ENCODE measurements at places on chromosomes 13 and 19.

DNA sequence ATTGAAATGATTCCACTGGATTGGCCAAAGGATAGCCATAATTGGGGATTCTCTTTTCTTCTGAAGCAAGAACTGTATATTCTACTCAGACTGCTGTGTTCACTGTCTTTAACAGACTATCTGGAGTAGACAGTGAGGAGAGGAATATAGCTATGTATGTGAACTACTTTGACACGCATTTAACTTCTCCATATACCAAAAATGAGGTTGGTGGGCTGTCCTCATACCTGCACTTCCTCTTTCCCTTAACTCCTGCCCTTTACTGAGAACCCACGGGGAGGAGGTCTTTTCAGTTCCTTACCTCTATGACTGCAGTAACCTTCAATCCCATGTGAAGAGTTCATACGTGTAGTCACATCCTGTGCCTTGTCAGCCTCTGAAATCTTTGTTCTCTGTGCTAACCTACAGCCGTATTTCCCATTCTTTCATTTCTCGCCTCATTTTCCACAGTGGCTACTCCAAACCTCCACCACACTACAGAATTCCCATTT is 305.8 kb downstream of the MTUS2 start:
- DNase-seq = no peak

DNA sequence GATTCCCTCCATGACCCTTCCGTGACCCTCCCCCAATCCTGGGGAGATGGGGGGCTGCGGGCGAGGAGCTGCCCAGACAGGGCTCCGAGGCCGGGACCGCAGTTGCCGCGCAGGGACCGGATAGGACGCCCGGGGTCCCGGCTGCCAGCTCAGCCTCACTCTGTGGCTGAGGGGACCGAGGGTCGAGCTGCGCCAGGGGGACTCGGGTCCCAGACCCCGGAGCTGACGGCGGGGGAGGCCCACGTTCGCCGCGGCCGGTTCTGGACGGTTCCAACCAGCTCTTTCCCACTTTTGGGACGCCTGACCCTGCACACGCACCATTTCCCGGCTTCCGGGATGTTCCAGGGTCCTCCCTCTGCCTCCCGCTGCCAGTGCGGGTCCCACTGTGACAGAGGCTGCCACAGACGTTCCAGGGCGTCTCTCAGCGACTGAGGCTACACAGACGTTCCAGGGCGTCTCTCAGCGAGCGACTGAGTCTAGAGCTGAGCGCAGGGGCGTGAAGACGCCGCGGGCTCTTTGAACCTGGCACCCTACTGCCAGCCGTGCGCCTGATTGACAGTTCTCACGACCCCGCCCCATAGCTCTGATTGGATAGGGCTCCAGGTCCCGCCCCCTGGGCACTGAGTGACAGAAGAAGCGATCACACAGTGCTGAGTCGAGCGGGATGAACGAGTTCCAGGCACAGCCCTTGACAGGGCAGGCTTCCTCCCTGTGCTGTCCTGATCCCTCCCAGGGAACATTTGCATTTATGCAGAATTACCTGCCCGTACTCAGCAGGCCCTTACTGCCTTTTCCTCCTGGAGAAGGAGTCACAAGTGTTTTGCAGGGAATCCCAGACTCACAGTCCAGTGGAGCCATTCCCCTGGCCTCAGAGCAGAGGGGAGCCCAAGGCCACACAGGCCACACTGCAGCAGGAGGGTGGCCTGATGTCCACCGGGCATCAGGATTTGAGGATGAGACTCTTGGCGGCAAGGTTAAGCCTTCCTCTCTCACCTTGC is at the start of gene ZNF563:
Gene ZNF563 (minus strand): TSS at position 472 of the 998 bp plus-strand sequence. CDS start 151 bp downstream, at position 321.
- DNase-seq = peak; percentile 97

DNA sequence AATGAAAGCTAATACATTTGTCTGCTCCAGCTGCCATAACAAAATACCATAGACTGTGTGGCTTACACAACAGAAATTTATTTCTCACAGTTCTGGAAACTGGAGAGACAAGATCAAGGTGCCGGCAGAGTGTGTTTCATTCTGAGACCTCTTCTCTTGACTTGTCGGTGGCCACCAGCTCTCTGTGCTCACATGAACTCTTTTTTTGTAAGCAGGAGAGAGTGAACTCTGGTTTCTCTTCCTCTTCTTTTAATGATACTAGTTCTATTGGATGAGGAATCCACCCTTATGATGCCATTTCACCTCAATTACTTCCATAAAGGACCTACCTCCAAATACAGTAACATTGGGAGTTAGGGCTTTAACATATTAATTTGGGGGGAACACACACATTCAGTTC is 11.7 kb downstream of the KCTD12 start:
- DNase-seq = no peak

- no peak for DNase-seq
Observed at GRCh38 chr13:30391956-30392680, 30.2 kb upstream of the UBE2L5 start.

DNA sequence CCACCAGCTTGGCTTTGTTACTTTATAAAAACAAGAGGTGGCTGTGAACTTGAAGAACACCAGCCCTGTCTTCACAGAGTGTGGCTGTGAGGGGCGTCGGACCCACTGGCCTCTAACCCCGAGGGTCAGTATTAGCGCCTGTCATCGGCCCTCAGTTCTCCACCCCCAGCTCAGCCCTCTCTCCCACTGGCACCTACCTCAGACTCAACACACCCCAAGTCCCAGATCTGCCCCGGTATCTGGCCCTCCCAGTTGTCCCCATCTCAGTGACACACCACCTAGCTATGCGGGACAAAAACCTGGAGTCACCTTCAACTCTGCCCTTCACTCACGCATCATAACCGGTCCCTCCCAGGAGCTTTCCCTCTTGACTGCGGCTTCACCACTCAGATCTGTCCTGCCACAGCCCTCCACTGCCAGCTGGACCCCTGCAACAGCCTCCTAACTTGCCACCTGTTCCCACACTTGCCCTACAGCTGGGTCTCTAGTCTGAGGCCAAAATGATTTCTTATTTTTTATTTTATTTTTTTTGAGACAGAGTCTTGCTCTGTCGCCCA is 45.4 kb downstream of the PEPD start:
- no peak for DNase-seq

DNA sequence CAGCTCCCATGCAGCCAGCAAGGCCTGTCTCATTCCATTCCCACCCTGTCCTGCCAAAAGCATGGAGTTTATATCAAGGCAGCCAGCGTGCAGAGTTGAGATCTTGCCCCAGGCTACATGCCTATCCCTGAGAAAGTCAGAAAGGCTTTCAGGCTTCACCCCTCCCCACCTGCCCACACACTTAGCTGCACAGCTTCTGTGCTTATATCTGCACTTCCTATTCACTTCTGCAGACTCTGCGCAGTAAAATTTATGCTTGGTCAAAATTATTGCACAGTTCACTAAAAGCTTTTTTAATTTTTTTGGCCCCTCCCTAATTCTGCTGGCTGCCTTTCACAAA is 12.5 kb upstream of the ZNF675 start:
- DNase-seq = no peak
